ENCODE measurements at places on chromosomes 4 and X.

- no peak for DNase-seq
These were observed 183.3 kb downstream of the MAB21L2 start for GRCh38 chr4:150765216-150765615.

DNA sequence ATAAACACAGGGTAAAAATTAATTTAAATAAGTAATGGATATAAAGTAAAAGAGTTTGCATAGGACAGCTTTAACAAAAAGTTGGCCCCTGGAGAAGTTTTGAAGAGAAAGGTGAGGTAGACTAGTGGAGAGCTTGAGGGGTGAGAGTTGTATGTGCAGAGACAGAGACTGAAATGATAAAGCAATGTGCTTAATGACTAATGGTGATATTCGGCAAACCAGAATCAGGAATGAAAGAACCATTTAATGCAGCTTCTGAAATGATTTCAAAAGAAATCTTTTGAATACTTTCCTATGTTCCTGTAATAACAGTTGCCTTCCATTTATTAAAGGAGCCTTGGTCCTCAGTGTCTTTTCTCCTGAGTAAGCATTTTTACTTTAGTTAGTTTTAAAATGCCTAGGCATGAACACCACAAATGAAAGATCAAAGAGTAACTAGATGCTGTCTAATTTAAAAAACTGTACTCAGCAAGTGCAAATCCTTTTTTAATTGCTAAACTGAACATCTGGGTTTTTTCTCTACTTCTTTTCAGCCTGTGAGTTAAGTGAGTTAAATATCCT is 28.5 kb downstream of the CAMK2D start:
- DNase-seq = no peak

DNA sequence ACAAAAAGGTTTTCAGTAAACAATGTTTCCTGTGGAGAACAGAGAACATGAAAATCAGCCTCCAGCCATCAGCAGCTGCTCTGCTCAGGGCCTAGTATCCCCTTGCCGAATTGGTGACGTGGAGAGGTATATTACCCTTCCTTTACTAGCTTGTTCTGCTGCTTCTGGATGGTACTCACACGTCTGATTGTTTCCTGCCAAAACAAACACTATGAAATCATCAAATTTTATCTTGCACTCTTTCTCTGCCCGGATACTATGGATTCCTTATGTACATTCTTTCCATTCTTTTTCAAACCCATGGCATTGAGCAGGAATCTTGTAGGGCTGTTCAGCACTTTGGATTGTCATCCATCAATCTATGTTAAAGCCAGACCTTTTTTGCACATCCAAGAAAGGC is 18.8 kb upstream of the METAP1 start:
- peak; percentile 64 for DNase-seq

DNA sequence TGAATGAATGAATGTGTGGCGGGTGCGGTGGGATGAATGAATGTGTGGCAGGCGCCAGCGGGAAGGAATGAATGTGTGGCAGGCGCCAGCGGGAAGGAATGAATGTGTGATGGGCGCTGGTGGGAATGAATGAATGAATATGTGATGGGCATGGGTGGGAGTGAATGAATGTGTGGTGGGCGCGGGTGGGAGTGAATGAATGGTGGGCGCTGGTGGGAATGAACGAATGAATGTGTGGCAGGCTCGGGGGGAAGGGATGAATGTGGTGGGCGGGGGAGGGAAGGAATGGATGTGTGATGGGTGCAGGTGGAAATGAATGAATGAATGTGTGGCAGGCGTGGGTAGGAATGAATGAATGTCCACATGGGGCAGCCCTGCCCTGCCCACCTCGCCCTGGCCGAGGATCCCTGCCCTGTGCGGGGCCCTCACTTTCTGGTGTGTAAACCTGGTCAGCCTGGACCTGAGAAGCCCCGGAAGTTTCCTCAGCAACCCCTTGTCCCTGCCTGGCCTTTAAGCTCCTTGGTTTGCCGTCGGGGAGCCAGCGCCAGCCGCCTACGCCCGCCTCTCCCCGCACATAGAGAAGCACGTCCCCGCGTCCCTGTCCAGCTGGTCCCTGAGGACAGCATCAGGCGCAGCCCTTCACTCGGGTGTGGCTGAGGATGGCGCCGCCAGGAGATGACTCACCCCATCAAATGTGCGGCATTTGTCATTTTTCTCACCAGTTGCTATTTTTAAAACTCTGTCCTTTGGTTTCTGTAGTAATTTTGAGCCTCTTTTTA is 112.8 kb upstream of the LRPAP1 start:
- DNase-seq = peak; percentile 17

All from fibroblast of skin of right quadriceps (primary cell).